ENCODE measurements at places on chromosomes 13 and 19. TPM values are rescaled to one million over a fixed set of nuclear protein-coding genes. Genes with fewer than 3 reads are reported as not detected.
A peak's percentile ranks its signal among the peaks of the same experiment; 100 is the strongest.

Gene BEST2
- not detected for total RNA-seq

Gene CD209
- not detected for total RNA-seq

Gene URAD
- total RNA-seq, result not detected

Gene MBD3L2
- total RNA-seq, result not detected

Gene ZNF567
- total RNA-seq, result 7.2 TPM

Gene ARID3A
- 12.0 TPM for total RNA-seq

Gene CHST8
- 0.29 TPM for total RNA-seq

Gene TMEM86B
- total RNA-seq, result 0.95 TPM

Gene C5AR1
- not detected for total RNA-seq

Gene PTH2
- not detected for total RNA-seq

Gene FFAR2
- total RNA-seq, result not detected

GRCh38 chr13:113292021-113292862 lies 4.8 kb upstream of the LAMP1 start:
- DNase-seq, result peak; percentile 22

- DNase-seq, result peak; percentile 7
These were observed 82.4 kb upstream of the STARD13 start for GRCh38 chr13:33367926-33368325.

DNA sequence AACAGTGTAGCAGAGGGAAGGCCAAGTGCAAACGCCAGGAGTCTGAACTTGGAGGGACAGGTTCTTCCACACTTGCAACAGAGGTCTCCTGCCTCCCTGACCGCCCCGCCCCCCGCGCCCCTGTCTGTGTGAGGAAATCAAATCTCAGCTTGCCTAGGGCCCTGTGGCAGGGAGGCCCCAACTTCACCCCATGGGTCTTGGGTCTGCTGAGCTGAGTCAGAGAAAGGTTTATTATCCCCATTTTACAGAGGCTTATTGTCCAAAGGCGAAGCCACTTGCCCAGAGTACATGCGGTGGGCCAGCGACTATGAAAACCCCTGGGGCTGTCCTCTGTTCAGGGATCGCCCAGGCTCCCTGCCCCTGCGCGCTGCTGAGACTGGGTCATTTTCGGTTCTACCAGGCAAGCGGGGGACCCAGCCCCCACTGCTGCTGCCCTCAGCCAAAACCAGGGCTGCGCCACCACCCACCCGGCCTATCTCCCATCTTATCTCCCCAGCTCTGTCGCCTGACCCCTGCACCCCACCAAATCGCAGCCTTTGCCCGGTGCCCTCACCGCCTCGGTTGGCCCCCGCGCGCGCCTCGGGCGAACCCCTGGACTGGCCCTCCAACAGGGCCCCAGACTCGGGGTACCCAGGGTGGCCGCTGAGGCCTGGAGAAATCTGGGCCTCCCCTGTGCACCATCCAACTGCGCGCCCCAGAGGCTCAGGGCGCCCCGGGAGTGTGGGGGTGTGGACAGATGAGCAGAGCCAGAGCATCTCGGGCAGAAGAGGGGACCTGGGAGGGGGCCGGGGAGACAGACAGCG lies 850 bp upstream of the CERS4 start:
- no peak for DNase-seq

DNA sequence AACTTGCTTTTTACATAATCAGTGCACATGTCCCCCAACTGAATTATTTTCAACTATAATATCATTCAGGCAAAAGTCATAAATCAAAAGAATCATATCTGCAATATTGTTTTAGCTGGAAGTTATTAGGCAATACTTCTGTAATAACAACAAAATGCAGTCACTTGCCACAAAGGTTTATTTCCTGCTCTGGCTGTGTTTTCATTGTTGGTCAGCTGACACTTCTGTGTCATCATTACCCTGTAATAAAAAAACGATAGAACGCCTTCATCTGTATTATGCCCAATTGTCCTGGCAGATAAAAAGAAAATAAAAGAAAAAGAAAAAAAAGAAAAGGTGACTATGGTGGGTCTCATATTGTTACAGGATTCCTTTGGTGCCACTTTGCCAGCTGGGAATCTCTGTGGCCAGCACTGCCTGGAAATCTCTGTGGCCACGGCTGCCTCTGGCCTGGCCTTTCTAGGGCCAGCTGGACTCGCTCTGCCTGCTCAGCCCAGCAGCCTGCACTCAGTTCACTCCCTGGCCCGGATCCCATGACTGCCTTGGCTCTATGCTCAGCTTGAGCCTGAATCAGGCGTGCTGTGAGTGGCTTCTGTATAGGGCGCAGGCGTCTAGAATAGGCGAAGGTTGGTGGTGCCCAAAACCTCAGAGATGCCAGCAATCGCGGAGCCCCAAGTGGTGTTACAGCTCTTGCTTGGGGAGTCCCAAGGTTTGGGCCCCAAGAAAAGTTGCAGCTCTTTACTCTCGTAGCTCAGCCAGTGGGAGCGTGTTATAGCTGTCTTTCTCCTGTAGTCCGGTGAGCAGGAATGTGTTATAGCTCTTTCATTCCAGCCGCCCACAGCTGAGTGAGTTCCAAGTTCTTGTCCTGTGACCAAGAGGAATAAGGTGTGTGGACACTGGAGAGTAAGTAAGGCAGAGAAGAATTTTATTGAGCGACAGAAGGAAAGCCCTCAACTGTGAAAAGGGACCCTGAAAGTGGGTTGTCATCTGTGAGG lies 1227.1 kb downstream of the SLITRK1 start:
- DNase-seq, result no peak

DNA sequence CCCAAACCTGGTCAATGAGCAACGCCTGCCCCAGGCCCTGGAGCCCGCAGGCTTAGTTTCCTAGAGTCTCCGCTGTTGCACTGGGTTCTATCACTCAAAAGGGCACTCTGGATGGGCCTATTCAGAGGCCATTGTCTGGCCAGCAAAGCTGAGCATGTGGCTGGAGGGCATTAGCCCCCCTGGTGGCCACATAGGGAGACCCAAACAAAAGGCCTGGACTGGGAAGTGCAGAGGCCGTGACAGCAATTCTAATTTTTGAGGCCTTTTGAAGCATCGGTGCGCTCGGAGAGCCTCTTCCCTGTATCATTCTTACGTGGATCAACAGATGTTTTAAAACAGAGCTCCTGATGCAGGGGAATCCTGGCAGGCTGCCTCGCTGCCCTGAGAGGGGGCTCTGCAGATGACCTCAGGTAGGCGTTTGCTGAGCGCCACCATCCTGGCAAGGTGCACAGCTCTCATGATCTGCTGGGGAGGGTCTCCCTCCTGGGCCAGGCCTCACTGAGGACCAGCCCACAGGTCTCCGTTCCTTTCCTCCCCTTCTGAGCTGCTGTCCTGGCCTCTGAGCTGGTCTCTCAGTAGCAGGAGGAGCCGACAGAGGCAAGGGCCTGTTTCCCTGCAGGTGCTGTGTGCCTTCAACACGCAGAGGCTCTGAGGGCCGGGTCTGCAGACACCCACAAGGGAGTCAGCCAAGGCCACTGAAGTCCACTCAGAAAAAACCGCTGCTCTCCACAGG lies 190.5 kb downstream of the URI1 start:
- no peak for DNase-seq

GRCh38 chr13:83197316-83197715 lies 685.0 kb downstream of the SLITRK1 start:
- DNase-seq, result no peak

GRCh38 chr13:75393839-75394520 lies 88.0 kb downstream of the TBC1D4 start:
- DNase-seq, result no peak

DNA sequence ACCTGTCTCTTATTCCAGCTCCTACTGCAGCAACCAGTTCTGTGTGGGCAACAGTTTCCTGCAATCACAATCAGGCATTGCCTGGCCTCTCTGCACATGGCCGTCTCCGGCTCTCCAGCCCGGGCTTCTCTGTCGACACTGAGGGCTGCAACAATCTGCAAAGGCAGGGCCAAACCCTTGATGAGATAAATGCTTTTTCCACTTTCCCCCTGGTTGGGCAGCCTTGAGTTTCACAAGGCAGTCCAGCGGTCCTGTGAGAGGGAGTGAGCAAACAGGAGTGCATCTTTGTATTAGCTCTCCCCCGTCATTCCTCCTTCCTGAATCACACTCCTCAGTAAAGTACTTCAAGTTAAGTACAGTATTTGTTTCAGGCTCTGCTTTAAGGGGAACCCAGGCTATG lies 40.7 kb upstream of the VWA8 start:
- peak; percentile 37 for DNase-seq

DNA sequence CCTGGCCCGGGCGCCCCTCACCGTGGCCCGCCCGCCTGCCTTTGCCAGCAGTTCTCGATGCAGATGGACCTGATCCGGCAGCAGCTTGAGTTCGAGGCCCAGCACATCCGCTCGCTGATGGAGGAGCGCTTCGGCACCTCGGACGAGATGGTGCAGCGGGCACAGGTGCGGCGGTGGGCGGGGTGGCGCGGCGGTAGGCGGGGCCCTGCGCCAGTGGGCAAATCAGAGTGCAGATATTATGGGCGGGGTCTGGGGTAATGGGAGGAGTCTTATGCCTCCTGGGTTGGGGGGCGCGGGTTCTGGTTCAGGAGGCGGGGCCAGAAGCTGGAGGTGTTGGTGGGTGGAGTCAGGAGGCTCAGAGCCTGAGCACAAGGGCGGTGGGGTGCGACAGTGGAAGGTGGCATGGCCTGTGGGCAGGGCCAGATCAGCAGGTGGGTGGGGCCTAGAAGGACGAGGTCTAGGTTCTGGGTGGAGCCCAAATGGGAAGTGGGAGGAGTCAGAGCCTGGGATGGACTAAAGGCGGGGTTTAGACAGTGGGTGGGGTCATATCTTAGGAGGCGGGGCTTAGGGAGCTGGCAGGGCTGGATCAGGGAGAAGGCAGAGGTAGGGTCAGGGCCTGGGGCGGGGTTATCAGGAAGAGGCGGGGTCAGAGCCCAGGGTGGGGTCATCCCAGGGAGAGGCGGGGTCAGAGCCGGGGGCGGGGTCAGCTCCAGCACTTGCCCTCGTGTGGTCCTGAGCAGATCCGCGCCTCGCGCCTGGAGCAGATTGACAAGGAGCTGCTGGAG lies 5.6 kb downstream of the APC2 start:
- DNase-seq, result peak; percentile 72

DNA sequence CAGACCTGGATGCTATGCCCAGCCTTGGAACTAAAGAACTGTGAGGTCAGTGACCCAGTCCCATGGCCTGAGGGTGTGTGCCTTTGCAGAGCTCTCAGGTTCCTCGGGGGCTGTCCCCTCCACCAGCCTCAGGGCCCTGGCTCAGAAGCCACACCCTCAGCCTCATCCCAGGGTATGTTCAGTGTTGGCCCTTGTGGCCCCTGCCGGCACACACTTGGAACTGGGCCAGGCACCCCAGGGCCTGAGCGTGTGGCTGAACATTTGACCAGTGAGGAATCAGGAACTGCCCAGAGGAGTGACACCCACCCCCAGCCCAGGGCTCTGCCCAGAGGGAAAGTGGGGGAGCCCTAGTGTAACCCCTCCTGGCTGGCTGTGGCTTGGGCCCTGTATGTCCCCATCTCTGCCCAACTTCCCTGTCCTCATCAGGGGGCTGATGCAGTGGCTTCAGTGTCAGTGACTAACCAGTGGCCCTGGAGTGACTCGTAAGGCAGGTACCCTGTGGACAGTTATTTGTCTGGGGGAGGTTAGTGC lies 10.0 kb downstream of the NKPD1 start:
- DNase-seq, result no peak

GRCh38 chr13:20373861-20374260 lies 141.7 kb upstream of the GJB6 start:
- DNase-seq, result no peak

GRCh38 chr19:8304841-8305621 lies 3.1 kb downstream of the CD320 start:
- DNase-seq, result peak; percentile 39

DNA sequence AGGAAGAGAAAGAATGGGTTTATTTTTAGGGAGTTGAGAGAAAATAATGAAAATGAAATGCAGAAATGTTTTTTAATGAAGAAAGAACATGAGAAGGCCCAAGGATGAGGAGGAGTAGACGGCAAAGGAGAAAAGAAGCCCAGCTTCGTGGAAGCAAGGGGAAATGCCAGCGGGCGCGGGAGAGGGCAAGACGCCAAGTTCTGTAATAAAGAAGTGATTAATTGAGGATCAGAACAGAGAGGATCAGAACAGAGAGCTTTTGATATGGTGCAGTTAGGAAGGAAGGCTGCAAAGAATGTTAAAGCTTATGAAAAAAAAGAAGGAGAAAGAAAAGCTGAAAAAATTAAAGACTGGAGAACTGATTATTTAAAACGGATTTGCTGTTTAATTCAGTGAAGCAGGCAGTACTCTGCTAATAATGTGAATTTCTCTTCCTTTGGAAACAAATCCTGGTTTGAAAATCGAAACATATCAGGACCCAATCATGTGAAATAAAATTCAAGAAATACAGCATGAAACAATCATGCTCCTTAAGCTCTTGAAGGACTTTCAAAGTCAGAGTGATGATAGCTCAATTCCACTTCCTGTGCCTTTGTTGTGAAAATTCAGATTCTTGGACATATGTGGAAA lies 99.3 kb upstream of the SOX1 start:
- no peak for DNase-seq

DNA sequence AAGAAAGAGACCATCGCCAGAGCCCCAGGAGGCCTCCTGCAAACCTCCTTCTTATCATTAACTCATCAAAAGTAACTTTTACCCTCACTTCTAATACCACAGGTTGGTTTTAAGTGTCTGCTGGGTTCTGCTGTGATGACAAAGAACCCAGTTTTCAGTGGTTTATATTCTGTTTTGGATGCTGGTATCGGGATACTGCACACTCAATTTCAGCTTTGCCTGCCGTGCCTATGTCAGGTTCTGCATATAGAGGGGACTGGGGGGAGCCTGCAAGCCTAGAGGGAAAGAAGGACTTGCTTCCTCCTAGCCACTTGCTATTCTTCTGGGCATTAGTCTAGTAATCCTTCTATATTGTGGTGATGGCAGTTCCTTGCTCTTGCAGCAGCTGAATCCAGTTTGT lies 242.4 kb downstream of the KCNRG start:
- no peak for DNase-seq

GRCh38 chr19:29212356-29212647 lies 649 bp downstream of the UQCRFS1 start:
- no peak for DNase-seq

DNA sequence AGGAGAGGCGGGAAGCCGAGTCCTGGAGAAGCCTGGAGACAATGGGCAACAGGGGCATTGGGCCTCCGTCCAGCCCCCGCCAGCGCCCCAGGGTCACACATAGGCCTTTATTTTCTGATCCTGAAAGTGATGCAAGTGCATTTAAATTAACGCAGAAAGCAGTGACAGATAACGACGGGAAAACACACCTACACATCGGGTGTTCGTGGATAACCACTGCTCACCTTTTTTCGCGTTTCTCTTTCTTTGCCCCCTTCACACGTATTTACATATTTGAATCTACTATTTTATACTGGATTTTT lies 30.4 kb upstream of the GRTP1 start:
- DNase-seq, result no peak

DNA sequence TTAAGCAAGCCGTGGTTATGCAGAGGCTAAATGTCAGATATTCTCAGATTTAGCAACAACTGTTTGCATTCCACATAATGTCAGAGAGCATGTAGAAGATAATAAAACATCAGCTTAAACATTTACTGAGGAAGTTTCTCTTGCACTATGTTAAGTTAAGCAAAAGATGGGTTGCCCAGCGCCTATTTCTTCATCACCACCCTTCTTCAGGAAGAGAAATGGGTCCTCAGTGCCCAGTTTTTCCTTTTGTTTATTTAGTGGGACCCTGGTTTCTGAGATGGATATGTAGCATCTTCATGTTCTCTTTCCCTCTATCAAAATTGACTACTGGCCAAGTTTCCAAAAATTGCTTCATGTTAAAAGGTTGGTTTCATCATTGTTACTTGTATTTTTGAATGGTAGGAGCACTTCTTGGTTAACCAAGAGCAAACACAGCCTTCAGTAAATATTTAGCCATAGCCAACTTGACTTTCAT lies 356.8 kb downstream of the RFC3 start:
- no peak for DNase-seq

GRCh38 chr13:99738626-99739025 lies 232.9 kb downstream of the ZIC5 start:
- no peak for DNase-seq

Measured in Daoy (cell line).